ENCODE measurements at places on chromosomes 2 and 18.

- DNase-seq = no peak
These were observed 11.8 kb upstream of the PEX13 start for GRCh38 chr2:61005736-61006135.

DNA sequence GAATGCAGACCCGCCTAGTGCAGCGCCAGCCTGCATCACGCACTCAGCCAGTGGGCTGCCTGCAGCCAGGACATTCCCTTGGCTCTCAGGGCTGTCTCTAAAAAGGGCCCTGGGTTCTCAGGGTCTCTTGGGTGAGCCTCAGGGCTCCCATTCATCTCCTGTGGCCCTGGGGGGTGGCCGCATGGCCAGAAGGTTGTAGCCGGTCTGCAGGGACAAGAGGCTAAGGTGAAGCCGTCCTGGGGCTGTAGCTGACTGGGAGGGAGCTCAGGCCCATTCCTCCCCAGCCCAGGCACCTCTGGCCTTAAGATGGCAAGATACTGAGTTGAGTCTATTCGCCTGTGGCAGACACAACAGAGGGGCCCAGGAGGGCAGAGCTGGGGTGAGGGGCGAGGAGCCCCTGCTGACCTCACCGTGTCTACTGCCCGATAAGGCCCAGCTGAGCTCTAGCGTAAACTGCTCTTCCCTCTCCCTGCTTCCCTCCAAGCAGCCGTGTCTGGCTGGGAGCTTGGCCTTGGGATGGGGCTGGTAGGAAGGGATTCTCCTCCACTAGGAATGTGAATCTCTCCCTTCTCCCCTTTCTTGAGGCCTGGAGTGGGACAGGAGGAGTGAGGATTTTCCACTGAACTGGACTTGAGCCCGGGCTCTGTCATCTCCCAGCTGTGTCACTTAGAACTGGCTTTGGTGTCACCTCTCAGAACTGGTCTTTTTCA, 37.9 kb downstream of the INHBB start:
- DNase-seq = no peak

DNA sequence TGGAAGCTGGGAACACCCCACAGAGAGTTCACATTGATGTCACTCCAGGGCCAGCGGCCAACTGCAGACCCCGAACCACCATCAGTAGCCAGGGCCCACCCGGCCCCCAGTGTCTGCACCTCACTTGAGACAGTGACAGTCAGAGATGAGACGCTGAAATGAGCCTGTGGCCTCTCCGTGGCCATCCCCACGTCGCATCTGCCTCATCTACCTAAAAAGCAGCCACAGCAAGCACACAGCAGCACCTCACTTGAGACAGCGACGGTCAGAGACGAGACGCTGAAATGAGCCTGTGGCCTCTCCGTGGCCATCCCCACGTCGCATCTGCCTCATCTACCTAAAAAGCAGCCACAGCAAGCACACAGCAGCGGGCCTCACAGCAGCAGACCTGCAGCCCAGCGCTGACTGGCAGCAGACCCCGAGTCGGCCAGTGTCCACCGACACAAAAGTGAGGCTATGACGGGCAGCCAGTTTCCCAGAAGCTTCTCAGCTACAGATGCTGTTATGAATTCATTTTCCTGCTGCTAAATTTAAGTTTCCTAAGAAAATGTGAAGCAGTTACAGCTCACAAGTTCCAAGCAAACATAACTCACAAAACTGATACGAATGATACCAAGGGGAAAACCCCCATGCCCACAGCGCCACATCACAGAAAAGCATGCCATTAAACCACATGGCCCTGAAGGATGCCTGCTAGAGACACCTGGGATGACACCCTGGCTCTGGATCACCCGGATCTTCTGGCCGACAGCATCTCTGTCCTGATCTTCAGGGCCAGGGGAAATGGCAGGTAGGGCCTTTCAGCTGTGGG, 27.7 kb downstream of the SNORC start:
- no peak for DNase-seq

DNA sequence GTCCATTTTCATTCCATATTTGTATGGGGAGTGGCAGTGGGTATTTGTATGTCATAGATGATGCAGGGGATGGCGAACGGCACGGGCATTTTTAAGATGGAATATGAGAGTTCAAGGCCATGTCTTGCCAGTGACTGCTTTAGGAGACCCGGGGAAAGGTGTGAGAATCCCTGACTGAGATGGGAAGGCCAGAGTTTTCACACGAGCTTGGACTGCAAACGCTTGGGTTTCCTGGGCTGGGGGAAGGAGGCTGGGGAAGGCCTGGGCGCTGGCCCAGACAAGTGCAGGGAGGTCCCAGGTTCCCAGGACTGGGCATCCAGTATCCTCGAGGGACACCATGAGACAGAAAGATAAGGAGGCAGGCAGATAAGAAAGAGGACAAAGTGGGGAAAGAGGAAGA, 35.2 kb downstream of the CNGA3 start:
- no peak for DNase-seq

DNA sequence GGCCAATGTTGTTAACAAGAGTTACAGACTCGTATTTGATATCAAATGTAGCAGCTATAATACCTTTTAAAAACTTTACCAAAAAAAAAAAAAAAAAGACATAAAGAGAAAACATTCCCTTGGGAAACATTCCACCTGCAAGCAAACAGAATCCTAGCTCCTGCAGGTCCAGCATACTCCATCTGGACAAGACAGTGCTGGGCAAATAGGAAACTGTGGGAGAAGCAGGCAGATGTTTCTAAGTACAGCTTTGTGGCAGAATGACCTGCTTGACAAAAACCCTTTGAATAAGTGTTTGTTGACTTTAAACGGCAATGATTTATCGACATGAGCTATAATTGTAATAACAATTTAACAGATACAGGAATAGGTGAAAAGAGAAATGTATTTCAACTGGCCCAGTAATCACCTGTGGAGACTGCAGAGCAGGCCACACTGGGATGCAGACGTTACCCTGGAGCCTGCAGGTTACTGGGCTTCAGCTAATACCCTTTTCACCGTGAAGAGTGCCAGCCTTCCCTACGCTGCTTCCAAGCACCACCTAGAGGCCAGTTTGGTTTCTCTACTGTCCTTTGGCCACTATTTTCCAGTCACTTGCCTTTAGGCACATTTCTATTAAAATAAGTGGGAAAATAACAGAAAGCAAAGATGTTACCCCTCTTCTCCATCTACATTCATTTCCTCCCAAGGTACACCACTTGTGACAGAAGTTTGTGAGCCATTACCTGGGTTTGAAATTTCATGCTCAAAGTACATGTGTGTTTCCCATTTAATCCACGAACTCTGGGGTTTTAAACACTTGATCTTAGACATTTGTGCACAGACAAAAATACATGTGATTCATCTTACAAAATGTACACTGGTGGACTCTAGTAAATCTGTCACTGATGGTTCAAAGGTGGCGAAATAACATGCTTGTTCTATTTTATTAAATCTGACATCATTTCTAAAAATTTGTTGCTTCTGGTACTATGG, 96.9 kb upstream of the ZNF397 start:
- no peak for DNase-seq

GRCh38 chr2:64489081-64489751, 34.9 kb upstream of the AFTPH start:
- no peak for DNase-seq

DNA sequence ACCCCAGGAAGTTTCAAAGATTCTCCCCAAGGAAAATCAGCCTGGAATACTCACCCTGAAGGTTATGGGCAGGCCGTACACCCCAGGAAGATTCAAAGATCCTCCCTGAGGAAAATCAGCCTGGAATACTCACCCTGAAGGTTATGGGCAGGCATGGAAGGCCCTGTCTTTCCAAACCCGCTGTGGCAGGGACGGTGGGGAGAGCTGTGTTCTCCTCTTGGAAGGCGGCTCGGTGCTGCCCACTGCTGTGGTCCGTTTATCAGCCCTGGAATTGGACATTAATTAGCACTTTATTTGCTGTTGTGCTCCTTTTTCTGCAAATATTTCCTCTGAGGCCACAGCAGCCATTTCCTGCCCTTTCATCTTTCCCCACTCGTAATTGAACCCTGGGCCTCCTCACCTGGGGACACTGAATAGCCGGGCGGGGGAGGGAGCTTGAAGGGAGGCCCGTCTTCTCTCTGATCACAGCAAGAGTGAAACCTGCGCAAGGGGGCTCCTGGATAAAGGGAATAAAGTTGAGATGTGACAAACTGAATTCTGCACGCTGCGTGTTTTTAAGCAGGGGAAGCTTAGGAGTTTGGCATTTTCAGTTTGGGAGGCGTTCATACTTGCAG, 308.7 kb upstream of the SALL3 start:
- DNase-seq = no peak

- no peak for DNase-seq
These were observed 206.2 kb downstream of the ARL4C start for GRCh38 chr2:234290671-234291070.

DNA sequence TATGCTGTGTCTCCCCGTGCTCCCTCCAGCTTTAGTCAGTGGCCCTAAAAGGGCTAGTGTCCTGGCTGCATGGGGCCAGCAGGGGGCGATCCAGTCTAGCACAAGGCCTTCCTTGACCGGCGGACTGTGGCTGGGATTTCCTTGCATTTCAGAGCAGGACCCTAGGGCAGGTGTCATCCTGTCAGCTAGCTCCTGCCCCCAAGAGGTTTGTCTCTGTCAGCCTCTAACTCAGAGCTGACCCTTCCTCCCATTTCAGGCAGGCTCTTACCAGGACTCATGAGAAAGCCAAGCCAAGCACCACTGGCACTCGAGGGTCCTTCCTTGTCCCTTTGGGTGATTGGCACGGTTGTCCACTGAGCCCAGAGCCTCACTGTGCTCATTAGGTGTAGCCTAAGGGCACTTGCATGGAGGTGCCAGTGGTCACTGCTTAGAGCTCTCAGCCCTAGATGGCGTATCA, 140.3 kb downstream of the RPIA start:
- DNase-seq = no peak

- no peak for DNase-seq
These were observed 45.6 kb downstream of the ZNF519 start for GRCh38 chr18:14086458-14087231.

DNA sequence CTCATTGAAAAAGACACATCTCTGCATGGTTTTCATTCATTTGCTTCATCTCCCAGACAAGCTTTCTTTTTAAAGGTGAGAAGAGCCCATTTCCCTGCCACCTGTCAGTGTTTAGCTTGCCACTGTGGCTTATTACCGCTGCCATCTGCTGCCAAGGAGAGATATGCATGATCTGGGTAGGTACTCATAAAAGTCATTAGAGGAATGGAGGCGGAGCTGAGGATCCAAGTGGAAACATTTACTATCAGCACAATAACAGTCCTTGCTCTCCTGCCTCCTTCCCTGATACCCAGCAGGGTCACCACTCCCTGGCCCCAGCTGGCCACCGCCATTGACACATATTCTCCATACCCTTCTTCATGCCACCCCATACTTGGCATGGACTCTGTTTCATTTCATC, 390.4 kb downstream of the TSN start:
- DNase-seq = no peak

DNA sequence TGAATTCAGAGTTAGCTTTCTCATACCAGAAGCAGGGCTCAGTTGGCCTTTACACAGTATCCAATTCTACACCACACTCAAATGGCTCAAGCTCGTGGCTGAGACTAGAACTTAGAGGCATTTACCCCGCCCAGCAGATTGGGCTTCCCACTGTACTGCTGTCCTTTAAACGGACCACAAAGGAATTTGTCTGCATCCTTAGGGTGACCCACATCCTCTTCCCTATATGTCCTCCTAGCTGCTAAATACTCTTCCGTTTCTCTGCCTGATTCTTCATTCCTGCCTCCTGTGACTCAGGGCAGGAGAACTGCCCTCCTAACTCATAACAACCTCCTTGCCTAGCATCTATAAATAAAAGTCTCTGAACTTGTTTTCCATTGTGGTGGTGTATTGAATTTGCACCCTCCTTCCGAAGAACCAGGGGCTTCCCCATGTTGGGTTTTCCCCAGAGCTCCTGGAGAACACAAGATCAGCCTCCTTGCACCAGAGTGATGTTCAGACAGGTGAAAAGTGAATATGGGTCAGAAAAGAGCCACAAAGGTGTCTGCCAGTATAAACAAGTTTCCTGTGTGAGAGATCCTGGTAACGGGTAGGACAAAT, 32.0 kb upstream of the MC4R start:
- no peak for DNase-seq

- DNase-seq = no peak
These were observed 128.5 kb upstream of the LGALSL start for GRCh38 chr2:64325477-64325851.

DNA sequence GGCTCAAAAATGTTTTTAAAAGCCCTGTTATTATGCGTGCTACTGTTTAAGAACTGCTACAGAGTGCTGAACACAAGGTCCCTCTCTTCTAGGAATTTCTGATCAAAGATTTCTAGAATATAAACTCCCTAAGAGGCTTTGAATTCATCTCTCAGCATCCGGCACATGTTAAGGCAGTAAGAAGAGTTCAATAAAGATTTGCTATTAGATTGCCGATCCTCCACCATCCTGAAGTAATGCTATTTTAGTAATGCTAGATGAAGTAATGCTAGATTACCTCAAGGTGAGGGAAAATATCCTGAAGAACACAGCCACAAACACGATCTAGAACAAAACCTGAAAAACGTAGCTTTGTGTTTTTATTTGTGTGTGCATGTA, 949 bp upstream of the MYL12B start:
- DNase-seq = no peak

DNA sequence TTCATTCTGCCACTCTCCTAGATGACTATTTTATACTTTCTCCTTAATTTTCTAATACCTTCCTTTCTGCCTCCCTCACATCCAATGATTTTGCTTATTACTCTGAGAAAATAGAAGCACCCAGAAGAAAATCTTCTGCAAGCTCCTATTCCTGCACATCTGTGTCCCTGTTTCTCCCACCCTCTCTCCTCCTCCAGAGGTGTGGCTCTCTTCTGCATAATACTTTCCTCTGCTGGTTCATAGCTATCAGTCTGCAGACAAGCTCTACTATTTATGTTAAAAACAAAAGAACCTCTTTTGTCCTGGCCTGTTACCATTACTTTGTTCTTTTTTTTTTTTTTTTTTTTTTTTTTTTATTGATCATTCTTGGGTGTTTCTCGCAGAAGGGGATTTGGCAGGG, 34.3 kb downstream of the ACSL3 start:
- no peak for DNase-seq

DNA sequence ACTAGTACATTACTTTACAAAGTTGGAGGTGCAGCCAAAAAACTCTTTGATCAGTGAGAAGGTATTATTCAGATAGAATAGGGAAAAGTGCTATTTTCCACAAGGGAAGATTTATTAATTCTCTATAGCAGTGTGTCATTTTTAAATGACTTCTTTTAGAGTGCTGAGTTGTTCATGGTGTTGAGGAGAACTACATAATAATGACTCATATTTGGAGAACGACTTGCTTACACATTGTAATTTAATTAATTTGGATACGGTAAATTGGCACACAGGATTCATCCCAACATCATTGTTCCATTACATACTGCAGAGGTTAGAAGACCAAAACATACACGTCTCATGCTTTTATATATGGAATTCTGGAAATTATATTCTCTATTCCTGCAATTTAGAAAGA, 22.1 kb upstream of the MAP2 start:
- DNase-seq = no peak

- DNase-seq = no peak
These were observed 36.5 kb downstream of the STPG4 start for GRCh38 chr2:47118581-47118980.

Measured in hypothalamus (tissue), 51 donors.